Stimulated activated CD8-positive, alpha-beta memory T cell treated with anti-CD3 and anti-CD28 coated beads, Interleukin-4, amount 100 ng/mL, for 1 hour (primary cell): ENCODE measurements at places on chromosomes 4 and X.

DNA sequence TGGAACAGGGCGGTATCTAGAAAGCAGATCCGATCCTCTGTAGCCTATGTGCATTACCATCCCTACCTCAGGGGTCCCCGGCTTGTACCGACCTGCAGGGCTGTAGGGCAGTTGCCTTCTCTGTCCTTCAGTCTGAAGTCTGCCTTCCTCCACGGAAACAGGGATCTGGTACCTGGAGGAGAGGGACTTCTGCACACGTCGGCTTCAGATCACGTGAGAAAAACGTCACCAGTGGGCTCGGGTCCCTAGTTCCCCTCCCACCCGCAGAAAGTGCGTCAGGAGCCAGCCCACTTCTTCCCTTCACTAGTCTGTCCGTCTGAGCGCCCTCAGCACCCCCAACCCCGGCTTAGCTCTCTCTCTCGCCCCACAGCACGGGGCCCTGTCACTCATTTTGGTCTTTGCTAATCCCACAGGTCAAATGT, at the start of gene TCEAL5:
Gene TCEAL5 (minus strand): TSS at position 170 of the 422 bp plus-strand sequence. CDS start 2,187 bp downstream, outside the sequence.
- DNase-seq, result no peak

DNA sequence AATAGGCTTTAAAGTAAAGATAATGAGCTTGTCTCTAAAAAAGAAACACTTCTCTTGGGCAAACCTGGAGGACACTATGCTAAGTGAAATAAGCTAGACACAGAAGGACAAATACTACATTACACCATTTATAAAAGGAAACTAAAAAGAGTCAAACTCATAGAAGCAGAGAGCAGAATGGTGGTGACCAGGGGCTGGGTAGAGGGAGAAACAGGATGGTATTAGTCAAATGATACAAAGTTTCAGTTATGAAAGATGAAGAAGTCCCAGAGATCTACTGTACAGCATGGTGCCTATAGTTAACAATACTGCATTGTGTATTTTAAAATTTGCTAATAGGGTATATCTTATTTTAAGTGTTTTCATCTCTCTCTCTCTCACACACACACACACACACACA, 28.5 kb downstream of the ACSL4 start:
- DNase-seq, result no peak

- DNase-seq, result no peak
Observed at GRCh38 chrX:9352694-9353411, 112.0 kb upstream of the TBL1X start.

- DNase-seq, result no peak
Observed at GRCh38 chrX:135973025-135973547, 702 bp downstream of the MMGT1 start.

DNA sequence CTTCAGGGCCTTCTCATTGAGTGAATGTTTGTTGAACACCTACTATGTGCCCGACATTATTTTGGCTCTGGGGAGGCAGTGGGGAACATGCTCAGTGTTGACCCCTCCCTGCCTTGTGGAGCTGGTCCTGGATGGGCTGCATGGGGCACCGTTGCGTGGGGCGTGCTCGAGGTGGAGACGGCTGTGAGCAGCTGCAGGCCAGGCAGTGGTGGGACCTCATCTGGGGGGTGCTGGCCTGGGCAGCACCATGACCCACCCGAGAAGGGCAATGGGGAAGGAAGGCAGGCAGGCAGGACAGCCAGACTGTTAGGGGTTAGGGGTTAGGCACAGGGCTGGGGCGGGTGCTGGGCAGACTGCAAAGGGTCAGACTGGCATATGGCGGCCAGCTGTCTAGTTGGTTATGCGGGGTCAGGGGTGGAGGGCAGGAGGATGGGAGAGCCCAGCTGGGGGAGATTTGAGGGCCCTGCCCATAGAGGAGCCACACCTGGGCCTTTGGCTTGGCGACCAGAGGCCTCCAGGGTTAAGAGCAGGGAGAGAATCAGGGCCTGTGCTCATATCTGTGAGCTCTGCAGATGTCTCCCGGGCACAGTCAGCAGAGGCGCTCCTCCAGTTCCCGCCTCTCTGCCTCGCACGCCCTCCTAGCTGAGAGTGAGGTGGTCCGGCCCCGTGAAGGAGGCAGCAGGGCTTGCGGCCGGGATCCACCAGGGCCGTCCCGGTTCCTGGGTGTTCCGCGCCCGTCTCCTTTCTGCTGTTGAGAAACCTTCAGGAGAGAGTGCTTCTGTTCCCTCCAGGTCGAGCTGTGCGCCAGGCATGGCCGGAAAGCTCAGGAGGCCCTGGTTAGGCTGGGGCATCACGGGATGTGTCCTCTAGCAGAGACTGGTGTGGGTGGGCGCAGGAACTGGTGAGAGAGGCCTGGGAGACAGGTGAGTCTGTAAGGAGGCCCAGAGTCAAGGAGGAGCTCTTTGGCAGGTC, 73.3 kb downstream of the RGS12 start:
- DNase-seq, result no peak

DNA sequence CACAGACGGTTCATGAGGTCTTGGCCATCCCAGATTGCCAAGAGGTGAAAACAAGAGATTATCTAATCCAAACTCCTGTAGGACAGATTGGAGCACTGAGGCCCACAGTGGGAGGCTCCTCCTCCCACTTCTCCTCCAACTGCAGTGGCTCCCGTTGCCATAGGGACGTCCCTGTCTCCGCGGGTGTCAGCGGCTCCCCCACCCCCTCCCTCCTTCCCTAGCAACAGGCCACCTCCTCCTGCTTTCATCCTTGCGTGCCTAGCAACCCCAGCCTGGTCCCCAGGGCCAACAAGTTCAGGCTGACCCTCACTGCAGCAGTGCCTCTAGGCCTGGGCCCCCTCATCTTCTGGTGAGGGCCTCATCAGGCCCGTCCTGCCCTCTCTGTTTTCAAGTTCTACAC, 6.8 kb upstream of the IQSEC2 start:
- DNase-seq, result no peak

DNA sequence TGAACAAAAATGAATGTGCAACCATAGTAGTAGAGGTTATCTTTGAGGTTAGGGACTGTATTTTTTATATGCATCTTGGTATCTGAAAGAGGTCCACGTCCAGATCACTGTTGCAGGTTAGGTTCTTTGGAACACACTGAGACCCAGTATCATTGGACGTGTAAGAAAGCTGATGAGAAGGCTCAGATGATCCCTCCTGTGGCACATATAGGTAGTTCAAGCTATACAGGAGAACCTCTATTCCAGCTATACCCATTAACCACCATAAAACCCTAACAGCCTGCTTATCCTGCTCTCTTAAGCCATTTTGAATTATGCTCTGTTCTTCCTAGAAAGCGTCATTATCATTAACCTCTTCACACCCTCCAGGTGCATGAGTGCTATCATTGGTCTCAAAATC, 930.7 kb upstream of the HS3ST1 start:
- DNase-seq, result no peak

DNA sequence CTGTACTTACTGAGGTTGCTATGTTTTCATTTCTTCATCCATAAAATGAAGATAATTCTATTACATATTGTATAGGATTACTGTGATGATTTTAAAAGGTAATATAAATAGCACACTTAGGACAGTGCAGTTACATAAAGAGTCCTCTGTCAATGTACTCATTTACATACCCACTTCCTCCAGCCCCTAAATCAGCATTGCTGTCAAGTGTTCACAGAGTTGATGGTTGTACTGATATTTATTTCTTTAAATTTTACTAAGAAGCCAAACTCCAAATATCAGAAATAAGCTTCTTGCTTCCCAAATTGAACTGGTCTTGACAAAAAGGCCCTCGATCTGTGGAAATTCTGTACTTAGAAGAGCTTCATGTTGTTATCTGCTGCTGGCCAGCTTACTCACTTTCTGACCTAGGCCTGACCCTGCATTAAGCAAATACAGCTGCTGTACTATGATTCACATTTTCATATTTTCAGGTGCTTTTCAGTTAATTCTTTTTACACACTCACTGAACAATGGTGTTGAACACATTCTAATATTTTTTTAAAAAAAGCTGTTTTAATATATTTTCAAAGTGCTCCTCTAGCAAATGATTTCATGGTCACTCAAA, 259.6 kb downstream of the UNC5C start:
- no peak for DNase-seq

- DNase-seq, result no peak
Observed at GRCh38 chrX:85244450-85245211, 840 bp downstream of the ZNF711 start.

GRCh38 chrX:9433596-9433995, 31.3 kb upstream of the TBL1X start:
- no peak for DNase-seq

DNA sequence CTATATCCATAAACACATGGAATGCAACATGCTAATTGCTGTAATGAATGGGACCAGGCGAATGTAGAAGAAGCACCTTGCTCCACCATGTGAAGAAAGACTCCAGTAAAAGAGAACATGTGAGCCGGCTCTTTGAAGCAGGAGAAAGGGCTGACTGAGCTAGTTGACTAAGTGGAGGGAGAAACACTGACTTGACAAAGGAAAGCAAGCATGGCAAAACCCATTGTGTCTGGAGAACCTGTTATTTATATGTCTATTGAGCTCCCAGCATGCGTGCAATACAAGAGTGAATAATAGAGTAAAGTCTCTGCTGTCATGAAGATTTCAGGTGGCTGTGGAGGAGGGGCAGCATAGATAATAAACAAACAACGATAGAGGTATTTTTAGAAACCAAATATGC, 559.9 kb downstream of the RAB28 start:
- DNase-seq, result no peak
